Activated naive CD8-positive, alpha-beta T cell treated with anti-CD3 and anti-CD28 coated beads, Interleukin-2, amount 50 U/mL, for 24 hours (primary cell): ENCODE measurements at places on chromosomes 6 and 20.

GRCh38 chr20:54356801-54357200 is 118.6 kb upstream of the DOK5 start:
- peaks cover 16% of the 10 kb centered on the region for H3K4me1 ChIP-seq
- DNase-seq, result no peak
- no peak overlapping the region for H3K27ac ChIP-seq
- no peak overlapping the region for H3K4me3 ChIP-seq
- peaks cover 10% of the 10 kb centered on the region for H3K27me3 ChIP-seq

DNA sequence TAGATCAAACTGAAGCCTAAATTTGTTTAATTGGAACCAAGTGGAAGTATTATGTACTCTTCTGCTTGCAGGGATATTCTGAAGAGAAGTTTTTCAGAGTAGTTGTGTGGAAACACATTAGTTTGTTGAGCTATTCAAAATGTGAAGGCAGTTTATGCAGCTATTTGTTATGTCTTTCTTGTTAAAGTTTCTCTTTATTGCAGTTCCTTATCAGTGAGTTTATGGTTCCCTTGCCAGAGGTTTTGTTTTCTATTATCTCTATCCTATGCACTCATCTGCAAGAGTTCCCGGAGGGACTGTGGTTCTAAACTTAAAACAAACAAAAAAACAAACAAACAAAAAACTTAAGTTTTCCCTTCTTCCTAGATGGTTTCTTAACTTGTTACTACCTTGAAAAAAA is 143.7 kb upstream of the SLC22A16 start:
- H3K27ac ChIP-seq, result no peak overlapping the region
- peaks cover 6% of the 10 kb centered on the region for H3K4me1 ChIP-seq
- peaks cover 4% of the 10 kb centered on the region for H3K36me3 ChIP-seq
- no peaks in the 10 kb centered on the region for H3K27me3 ChIP-seq
- no peak for DNase-seq

- H3K36me3 ChIP-seq, result peaks cover 11% of the 10 kb centered on the region
- peaks cover 31% of the 10 kb centered on the region for H3K4me1 ChIP-seq
- no peak overlapping the region for H3K27ac ChIP-seq
- no peak overlapping the region for H3K4me3 ChIP-seq
Measured at GRCh38 chr20:10557685-10558084, 116.1 kb downstream of the JAG1 start.

- H3K4me1 ChIP-seq, result peaks cover 8% of the 10 kb centered on the region
- no peak overlapping the region for H3K4me3 ChIP-seq
- no peaks in the 10 kb centered on the region for H3K36me3 ChIP-seq
- DNase-seq, result peak; percentile 57
Measured at GRCh38 chr20:33933469-33933909, 60.2 kb upstream of the RALY start.

DNA sequence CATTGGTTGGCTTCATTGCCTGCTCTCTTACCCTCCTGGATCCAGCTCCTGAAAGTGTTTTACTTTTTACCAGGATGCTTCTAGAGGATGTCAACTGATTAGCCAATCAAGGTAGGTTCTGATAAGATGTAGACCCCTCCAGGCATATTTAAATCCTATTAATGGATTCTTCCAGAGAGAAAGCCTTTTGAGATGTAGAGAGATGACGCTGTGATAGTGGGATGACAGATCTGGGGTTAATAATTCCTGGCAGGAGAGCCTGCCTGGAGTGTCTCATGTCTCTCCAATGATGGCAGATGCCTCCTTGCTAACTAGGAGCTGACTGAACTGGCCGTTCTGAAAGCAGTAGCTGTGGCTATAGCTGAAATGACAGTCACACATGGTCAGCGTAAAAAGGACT is 116.9 kb upstream of the DTNBP1 start:
- H3K36me3 ChIP-seq, result no peaks in the 10 kb centered on the region
- H3K27me3 ChIP-seq, result peaks cover 3% of the 10 kb centered on the region
- H3K4me3 ChIP-seq, result no peak overlapping the region
- no peak for DNase-seq
- H3K4me1 ChIP-seq, result peaks cover 35% of the 10 kb centered on the region

DNA sequence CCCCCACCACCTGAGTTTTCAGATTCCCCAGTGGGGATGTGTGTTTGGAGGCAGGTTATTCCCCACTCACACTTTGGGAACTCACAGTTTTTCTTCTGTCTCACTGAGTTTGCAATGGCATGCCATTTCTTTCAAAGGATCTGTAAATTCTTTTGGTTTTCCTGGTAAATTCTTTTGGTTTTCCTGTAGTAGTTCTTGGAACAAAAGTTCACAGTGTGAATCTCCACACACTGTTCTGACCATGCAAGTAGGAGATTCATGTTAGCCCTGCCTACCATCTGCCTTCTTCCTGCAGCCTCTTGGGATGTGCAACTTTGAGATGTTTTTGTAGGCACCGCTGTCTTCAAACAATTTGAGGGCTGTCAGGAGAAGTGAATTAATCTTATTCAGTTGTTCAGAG is 165.6 kb upstream of the OGFRL1 start:
- DNase-seq, result no peak
- H3K36me3 ChIP-seq, result no peaks in the 10 kb centered on the region
- no peak overlapping the region for H3K4me3 ChIP-seq
- no peaks in the 10 kb centered on the region for H3K4me1 ChIP-seq
- no peaks in the 10 kb centered on the region for H3K27me3 ChIP-seq

- H3K4me1 ChIP-seq, result no peaks in the 10 kb centered on the region
- no peak overlapping the region for H3K27ac ChIP-seq
- H3K36me3 ChIP-seq, result no peaks in the 10 kb centered on the region
- DNase-seq, result no peak
Measured at GRCh38 chr20:14536738-14537137, 199.3 kb upstream of the FLRT3 start.

DNA sequence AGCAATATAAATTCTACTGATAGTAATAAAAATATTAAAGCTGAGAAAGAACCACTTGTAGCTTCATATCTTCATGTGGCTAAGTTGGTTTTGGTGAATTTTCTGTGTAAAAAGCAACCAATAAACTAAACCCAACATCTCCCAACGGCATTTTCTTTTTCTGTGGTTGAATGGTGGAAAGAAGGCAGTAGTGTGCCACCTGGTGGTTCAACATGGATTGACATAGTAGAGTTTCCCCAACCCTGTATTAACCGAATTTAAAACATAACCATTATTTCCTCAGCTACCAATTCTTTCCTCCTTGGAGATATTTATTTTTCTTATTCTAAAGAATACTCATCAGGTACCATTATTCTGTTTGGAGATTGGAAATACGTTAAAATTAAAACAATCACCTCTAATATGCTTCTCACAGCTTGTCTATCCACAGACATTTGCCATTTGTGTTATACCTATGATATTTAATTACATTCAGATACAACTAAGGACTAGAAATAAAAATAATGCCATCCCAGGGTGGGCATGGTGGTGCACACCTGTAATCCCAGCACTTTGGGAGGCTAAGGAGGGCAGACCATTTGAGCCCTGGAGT is 117.1 kb upstream of the EEF1E1 start:
- no peak overlapping the region for H3K4me3 ChIP-seq
- DNase-seq, result peak; percentile 26
- H3K4me1 ChIP-seq, result no peaks in the 10 kb centered on the region
- peaks cover 11% of the 10 kb centered on the region for H3K27me3 ChIP-seq
- H3K36me3 ChIP-seq, result no peaks in the 10 kb centered on the region
- H3K27ac ChIP-seq, result no peak overlapping the region
